ENCODE measurements at places on chromosomes 2 and 18. TPM values are rescaled to one million over a fixed set of nuclear protein-coding genes. Genes with fewer than 3 reads are reported as not detected.

Gene TPO
- total RNA-seq: not detected

Gene HOXD12
- total RNA-seq: not detected

Gene FBLN7
- total RNA-seq: 11.2 TPM

Gene HEATR5B
- 17.5 TPM for total RNA-seq
